ENCODE measurements at places on chromosomes 1 and 21.

- no peak for DNase-seq
Observed at GRCh38 chr21:34363733-34364132, at the start of gene KCNE2. Gene KCNE2, plus strand, starts transcription at chr21:34364006. Its CDS starts 6,473 bp downstream, at chr21:34370479.

DNA sequence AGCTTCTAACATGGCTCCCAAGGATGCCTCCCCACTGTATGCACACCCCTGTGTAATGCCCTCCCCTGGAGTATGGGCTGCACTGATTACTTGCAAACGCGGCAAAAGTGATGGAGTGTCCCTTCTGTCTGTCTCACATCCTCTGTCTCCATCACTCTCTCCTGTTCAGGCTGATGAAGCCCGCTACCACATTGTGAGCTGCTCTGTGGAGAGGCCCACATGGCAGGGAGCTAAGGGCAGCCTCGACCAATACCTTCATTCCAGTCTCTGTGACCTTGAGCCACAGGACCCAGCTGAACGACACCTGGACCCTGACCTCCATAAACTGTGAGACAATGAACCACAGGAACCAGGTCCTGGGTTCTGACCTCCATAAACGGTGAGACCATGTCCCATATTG lies 154.1 kb upstream of the ETV3 start:
- DNase-seq = no peak

DNA sequence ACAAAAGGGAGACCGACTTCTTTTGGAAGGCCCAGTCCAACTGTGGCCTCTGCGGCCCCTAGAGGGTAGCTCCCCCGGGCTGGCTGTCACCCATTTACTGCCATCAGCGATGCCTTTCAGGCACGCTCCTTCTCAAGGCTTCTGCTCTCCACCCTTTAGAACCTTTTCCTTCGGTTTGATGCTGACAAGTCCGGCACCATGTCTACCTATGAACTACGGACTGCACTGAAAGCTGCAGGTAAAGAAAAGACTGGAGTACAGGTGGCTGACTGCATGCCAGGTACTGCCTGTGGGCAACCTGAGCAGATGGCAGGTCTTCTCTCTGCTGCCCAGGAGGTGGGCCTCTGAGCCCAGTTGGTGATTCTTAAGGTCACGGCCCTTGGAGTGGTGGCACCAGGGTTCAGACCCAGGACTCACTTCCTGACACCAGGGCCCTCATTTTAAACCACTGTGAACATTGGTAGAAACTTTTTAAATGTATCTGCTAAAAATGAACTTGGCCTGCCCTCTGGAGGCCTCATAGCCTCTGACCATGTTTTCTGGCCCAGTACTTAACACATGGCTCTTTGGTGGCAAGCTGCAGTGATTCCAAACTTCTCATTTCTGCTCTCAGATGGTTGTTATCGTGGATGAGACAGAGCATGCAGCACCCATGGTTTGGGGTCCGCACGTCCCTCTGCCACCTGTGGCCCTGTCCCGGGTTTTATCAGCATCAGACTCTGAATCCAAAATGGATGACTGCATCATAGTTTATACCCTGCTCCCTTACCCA lies 45.7 kb downstream of the CAPN9 start:
- no peak for DNase-seq

- peak; percentile 26 for DNase-seq
Observed at GRCh38 chr1:185843986-185844385, 109.8 kb downstream of the HMCN1 start.

DNA sequence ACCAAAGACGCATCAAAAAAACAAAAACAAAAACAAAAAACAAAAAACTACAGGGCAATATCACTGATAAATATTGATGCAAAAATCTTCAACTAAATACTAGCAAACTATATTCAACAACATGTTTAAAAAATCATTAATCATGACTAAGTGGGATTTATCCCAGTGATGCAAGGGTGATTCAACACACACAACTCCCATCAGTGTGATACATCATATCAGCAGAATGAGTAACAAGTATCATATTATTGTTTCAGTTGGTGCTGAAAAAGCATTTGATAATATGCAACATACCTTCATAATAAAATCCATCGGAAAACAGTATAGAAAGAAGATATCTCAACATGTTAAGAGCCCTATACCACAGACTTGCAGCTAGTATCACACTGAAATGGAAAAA lies 953.0 kb downstream of the AMY1C start:
- DNase-seq = no peak

GRCh38 chr1:214928574-214928973 lies 154.0 kb upstream of the KCNK2 start:
- DNase-seq = no peak

- no peak for DNase-seq
Observed at GRCh38 chr1:1085911-1086841, 12.1 kb upstream of the RNF223 start.

DNA sequence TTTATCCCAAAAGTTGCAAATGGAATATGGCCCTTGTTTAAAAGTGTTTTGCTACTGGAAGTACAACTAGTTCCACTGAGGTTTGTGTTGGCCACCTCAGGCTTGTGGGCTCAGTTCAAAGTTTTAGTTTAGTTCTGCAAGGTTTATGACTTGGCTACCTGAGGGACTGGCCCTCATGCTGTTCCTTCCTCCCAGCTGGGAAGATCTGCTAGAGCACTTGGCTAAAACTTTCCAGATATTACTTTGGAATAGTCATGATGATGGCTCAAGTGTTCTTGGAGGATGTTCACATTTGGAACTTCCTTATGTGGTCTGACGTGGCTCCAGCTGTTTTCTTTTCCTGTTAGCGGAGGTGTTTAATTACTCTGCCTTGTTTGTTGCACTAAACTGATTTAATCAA lies 110.2 kb upstream of the IVNS1ABP start:
- peak; percentile 79 for DNase-seq

DNA sequence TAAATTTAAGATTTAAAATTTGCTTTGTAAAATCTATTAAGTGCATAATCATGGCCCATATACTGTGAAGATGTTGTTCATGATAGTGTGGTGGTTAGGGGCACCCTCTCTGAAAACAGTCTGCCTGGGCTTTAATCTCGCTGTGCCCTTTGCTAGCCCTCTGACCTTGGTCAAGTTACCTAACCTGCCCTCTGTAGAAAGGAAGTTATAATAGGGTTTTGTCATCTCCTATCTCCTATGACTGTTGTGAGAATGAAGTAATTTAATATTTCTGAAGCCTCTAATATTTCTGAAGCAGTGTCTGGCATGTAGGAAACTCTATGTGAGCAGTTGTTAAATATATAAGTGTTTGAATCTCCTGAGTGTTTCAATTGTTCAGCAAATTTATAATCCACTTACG lies 116.6 kb upstream of the IVNS1ABP start:
- no peak for DNase-seq

- DNase-seq = no peak
Observed at GRCh38 chr1:207493212-207493611, 2.7 kb upstream of the CR1 start.

DNA sequence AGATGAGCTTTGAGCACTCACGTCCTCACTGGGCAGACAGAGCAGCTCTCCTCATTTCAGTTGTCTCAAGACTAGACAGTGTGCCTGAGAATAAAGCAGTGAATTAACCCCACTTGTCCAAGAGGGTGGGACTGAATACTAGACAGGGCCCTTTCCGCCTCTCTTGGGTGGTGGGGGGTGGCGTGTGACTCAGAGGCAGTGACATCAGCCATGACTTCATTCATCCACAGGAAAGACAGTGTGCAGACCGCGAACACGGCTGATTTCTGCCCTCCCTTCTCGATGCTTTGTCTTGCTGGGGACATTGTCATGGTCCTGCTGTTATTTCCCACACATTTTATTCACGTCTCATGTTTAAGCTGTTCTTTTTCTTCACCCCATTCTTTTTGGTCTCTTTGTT lies 64.9 kb downstream of the FGGY start:
- DNase-seq = no peak

DNA sequence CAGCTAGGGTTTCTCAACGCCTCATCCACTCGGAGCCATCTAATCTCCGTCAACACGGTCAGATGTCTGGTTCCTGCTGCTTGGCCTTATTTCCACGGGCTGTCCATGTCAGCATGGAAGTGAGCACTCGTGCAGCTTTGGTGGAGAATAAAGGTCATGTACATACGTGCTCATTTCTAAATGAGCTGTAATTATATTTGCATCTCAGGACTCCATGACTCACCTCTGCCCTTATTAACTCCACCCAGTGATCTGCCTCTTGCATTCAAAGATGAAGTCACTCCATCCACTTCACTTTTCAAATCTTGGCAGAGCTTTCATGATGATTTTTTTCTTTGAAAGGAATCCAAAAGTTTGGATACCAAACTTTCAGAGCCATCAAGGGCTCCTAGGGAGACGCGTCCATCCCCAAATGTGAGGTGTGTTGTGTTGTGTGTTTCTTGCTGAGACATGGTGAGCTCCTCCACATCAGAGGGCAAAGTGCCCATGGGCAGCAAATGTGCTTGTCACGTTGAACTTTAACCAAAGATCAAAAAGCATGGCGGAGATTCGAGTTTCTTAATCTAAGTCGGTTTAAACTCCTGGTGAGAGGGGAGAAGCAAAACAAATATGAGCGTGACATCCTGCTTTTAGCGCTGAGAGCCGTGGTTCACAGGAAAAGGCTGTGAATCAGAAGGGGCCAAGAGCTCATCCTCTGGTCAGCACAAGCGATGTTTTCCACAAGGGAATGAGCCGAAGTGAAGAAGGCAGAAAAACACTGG lies 68.6 kb upstream of the ERRFI1 start:
- DNase-seq = no peak

DNA sequence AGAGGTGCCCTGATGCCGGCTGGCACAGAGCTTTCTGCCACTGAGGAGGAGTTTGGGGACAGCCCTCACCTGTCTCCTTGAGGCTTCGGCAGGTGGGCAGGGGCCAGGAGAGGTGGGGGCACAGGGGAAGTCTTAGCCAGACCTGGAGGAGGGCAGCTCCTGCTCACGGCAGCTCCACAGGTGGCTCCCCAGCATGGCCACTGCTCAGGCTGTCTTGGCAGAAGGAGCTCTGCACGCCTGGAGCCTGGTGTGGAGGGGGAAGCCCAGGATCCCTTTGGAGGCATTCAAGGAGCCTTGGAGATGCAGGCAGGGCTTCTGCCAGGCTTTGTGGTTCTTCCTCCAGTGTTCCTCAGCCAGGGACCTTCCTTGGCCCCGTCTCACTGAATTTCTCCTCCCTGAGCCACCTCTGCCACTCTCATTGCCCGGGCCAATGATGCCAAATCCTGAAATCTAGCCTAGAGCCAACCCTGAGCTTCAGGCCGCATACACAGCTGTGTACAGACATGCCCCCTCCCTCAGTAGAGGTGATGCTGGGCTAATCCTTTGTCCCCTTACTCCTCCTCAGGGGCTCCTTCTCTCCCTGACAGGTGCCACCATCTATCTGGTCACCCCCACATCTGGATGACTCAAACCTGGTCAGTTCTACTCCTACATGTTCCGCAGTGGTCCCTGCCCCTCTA lies 251.8 kb upstream of the VAMP3 start:
- DNase-seq = no peak

GRCh38 chr21:38825921-38826320 lies 20.2 kb downstream of the ETS2 start:
- no peak for DNase-seq

- no peak for DNase-seq
Observed at GRCh38 chr1:227321035-227321434, 2.7 kb upstream of the CDC42BPA start.

DNA sequence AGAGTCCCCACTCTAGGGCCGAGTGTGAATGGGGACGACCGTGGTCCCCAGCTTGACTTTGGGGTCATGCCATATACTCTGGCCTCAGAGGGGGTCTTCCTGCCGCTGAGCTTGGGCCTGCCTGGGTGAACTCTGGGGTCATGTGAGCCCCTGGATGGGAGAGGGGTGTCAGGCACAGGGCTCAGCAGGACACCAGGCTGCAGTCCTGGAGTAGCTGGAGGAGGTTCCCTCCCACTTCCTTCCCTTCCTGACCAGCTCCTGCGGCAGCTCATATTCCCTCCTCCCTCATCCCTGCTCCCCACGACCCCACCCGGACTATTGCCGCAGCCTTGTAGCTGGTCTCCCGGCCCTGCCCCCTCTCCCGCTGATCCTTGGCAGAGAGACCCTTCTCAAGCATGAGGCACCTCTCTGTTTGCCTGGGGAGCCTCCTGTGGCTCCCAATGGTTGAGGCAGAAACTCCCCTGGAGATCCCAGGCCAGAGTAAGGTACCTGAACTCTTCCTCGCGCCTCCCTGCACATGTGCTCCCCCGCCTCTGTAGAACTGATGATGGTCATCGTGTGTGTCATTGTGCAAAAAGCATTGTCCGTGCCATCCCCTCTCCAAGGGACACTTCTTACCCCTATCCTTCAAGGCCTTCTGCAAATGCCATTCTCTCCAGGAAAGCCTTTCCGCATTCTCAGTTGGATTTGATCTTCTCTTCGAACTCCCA lies 1.8 kb downstream of the TNFRSF1B start:
- no peak for DNase-seq

DNA sequence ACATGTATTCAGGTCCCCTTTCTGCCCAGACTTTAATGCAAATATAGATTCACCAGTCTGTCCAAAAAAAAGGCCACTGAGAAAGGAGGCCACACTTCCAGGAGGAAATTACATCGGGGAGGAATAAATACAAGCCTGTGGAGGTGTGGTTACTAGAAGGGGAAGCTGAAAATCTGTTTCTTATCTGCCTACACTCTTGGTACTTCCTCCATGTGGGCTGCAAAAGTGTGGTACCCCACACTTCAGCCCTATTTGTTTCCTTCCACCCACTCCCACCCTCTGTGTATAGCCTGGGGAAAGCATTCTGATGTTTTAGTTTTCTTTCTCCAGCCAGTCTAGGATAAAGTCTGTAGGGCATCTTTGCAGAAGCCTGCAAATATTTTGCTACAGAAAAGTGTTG lies 38.4 kb downstream of the UTP25 start:
- no peak for DNase-seq

GRCh38 chr1:118188411-118188810 lies 3.4 kb upstream of the SPAG17 start:
- DNase-seq = no peak

GRCh38 chr1:81693316-81693715 lies 107.4 kb upstream of the ADGRL2 start:
- DNase-seq = no peak

- no peak for DNase-seq
Observed at GRCh38 chr1:222627232-222627631, 9.3 kb downstream of the MIA3 start.

DNA sequence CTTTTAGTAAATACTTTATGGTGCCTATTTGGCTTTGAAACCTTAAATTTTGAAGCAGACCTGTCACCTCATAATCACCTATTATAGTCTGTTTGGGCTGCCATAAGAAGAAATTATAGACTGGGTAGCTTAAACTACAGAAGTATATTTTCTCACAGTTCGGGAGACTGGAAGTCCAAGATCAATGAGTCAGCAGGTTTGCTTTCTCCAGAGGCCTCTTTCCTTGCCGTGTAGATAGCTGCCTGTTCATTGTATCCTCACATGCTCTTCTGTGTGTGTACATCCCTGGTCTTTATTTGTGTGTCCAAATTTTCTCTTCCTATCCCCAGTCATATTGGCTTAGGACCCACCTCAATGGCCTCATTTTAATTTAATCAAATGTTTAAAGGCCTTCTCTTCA lies 518.2 kb downstream of the ADGRL2 start:
- no peak for DNase-seq

- DNase-seq = no peak
Observed at GRCh38 chr21:46210378-46211136, 18.0 kb downstream of the LSS start.

- peak; percentile 7 for DNase-seq
Observed at GRCh38 chr1:31154000-31154631, 85.6 kb downstream of the NKAIN1 start.

- no peak for DNase-seq
Observed at GRCh38 chr1:167484726-167485502, 33.4 kb downstream of the CD247 start.
